Adrenal gland (tissue), 19 donors: ENCODE measurements at places on chromosomes 11 and 22. TPM values are rescaled to one million over a fixed set of nuclear protein-coding genes. Genes with fewer than 3 reads are reported as not detected.

The POU2AF3 gene
- 1.8 TPM for total RNA-seq

The SLC43A3 gene
- total RNA-seq: 65.2 TPM

The DNHD1 gene
- total RNA-seq: 5.9 TPM

- DNase-seq: peak; percentile 96
These were observed 49.7 kb downstream of the RTL6 start for GRCh38 chr22:44448271-44448830.

DNA sequence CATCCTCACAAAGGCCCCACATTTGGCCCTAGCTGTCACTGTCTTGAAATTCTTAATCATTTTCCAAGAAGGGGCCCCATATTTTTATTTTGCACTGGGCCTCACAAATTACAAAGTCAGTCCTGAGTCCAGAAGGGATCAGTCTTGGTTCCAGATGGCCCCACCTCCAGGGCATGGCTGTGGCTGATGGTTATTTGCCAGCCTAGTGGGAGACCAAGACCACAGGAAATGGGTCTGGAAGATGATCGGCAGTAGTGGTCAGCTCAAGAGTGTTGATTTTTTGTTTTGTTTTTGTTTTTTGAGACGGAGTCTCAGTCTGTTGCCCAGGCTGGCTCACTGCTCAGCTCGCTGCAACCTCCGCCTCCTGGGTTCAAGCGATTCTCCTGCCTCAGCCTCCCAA lies 47.1 kb upstream of the EMID1 start:
- no peak for DNase-seq

DNA sequence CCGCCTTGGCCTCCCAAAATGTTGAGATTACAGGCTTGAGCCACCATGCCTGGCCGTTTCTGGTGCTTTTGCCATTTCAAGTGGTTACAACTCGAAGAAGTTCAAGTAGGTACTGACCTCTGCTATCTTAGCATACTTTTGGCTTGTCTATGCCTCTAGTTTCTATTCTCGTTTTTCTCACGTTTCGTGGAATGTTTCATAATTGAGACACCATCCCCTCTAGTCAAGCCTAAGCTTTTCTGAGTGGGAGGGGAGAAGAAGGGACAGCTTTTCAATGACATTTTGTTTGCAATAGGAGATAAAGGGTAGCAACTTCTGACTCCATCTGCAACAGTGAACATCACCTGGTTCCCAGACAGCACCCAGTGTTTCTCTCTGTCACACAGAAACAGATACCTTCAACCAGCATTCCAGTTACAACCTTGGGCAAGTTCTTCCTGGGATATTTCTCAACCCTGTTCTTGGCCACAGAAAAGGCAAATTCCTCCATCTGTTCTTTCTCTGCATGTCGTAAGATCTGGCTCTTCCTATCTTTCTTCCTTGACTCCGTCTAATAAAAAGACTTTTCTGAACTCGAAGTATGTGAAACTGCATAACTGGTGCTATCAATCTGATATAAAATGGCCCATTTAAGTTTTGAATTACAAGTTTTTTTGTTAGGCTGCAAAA lies 25.5 kb downstream of the DDI1 start:
- no peak for DNase-seq

- no peak for DNase-seq
These were observed 48.9 kb upstream of the TCF20 start for GRCh38 chr22:42319386-42319785.
